ENCODE measurements at places on chromosomes 11 and 22. TPM values are rescaled to one million over a fixed set of nuclear protein-coding genes. Genes with fewer than 3 reads are reported as not detected.

Gene NCAM1
- total RNA-seq: 515 TPM

Gene SULT4A1
- 47.7 TPM for total RNA-seq

Gene RFPL2
- 1.2 TPM for total RNA-seq

GRCh38 chr11:3102641-3102921, 45.4 kb upstream of the CARS1 start:
- no peak for DNase-seq

DNA sequence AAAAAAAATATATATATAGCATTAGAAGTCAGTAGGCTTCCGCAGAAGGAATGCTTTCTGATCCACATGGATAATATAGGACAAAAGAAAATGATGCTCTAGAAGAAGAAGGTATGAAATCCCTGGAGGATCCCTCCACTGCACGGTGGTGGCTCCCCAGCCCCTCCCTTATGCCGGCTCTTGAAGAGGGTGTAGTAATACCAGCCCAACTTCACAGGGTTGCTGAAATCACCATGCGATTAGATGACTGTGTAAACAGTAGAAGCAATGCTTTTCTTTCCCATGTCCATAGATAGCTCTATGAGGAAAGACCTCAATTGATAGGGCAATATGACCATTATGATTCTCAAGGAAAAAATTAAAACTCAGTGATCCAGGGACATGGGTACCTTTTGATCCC, 3.2 kb upstream of the ETS1 start:
- no peak for DNase-seq

GRCh38 chr11:133697161-133697560, 148.2 kb downstream of the SPATA19 start:
- DNase-seq: no peak

DNA sequence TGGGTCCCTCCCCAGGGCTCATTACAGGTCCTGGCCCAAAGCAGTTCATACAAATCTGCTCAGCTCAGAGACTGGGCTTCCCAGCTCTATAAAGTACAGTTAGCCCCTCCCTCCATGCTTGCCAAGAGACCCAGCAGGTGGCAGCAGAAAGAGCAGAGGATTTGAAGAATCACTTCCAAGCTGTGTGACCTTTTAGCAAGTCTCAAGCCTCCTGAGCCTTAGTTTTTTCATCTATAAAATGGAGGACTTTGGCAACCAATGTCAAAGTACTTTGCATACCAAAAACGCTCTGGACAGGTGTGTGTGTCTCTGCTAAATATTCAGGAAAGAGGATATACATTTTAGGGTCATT, 26.6 kb downstream of the RELT start:
- no peak for DNase-seq
